ENCODE measurements at places on chromosomes 3 and 15.

DNA sequence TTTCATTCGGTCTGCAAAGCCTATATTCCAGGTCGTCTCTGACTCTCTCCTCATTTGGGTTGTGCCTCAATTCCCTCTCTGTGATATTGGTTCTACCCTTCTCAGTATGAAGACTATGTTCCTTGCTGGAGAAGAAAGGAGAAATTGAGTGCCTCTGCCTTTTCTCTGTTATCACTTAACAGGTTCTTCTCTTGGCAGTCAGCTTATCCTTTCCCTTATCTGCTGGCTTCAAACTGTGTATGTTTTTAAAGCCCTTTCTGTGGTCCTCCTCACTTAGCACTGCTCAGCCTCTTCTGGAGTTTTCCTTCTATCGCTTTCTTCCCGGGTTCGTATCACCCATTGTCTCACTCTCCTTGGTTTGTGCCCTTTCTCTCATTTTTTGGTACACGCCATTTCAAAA, 65.3 kb upstream of the FSTL1 start:
- DNase-seq: no peak

DNA sequence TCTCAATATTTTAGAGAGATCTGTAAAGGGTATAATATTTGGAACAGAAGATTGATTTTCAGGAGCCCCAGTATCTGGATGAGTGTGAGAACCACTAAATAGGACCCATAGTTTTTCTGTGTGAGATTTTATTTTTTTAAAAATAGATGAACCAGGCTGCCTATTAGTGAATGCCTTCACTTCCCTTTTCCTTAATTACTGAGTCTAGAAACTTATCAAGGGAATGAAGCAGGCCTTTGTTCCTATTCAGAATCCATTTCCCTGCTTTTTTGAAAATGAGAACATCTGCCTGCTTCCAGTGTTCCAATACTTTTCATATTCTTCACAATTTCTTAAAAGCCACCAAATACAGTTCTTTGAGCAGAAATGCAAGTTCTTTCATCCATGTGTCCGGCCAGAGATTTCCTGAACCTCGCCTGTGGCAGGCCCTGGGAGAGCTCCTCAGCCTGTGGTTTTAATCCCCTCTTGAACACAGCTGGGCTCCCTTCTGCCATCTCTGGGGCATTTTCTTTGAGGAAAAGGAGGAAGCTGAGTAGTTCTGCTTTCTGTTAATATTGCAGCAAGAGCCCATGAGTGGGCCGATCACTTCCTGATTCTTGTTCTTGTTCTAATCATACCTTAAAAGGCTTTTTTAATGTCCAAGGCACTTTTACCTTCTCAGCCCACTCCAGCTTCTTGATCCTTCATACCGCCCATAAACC, 4.7 kb downstream of the EHD4 start:
- peak; percentile 21 for DNase-seq

DNA sequence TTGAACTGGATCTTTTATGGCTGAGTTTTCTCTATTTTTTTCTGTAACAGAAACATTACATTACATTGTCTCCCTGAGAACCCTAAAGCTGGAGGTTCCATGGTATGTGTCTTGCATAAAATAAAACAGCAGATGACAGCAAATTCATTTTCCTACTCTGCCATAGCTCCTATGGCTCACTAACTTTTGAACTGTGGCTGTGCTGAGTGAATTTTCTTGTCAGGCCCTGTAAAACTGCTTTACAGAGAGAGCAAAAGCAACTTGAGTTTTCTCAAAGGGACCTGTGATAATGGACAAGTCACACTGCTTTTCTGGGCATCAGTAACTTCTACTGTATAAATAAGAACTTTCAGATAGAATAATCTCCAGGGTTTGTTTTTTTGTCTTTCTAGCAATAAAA, 129.9 kb upstream of the TSC22D2 start:
- no peak for DNase-seq

GRCh38 chr15:35496585-35496984, 49.4 kb downstream of the DPH6 start:
- no peak for DNase-seq

- DNase-seq: no peak
Measured at GRCh38 chr3:9147215-9147895, 102.1 kb downstream of the SRGAP3 start.

GRCh38 chr3:1969281-1969680, 129.4 kb upstream of the CNTN4 start:
- DNase-seq: no peak

DNA sequence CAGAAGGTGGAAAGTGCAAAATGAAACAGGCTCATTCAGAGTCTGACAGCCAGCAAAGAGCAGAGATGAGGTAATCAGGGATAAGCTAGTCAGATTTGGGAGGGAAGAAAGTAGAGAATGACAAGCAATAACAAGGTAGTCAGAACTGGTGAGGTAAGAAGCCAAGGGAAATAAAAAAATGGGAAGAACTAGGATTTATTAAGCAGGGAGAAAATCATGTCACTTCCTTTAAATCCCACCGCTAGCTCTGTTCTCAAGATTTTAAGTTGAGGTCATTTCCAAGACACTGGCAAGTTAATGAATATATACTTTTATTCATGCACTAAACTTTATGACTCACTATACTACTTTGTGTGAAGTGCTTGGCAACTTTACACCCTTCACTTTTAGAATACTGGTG, 1106.8 kb downstream of the IGSF11 start:
- no peak for DNase-seq

- peak; percentile 44 for DNase-seq
Measured at GRCh38 chr15:31236184-31237042, 90.2 kb upstream of the KLF13 start.

GRCh38 chr3:77072232-77072631, 32.3 kb downstream of the ROBO2 start:
- DNase-seq: no peak

GRCh38 chr3:186807231-186807630, 949 bp upstream of the RFC4 start:
- no peak for DNase-seq

Measured in hippocampal formation (tissue), 2 donors.